Activated gamma-delta T cell treated with anti-CD3 and anti-CD28 coated beads, Interleukin-2, amount 50 U/mL, for 16 hours (primary cell): ENCODE measurements at places on chromosomes 3 and 15.
A peak's percentile ranks its signal among the peaks of the same experiment; 100 is the strongest.

- DNase-seq, result no peak
Observed at GRCh38 chr3:112373924-112374323, 41.0 kb downstream of the CD200 start.

DNA sequence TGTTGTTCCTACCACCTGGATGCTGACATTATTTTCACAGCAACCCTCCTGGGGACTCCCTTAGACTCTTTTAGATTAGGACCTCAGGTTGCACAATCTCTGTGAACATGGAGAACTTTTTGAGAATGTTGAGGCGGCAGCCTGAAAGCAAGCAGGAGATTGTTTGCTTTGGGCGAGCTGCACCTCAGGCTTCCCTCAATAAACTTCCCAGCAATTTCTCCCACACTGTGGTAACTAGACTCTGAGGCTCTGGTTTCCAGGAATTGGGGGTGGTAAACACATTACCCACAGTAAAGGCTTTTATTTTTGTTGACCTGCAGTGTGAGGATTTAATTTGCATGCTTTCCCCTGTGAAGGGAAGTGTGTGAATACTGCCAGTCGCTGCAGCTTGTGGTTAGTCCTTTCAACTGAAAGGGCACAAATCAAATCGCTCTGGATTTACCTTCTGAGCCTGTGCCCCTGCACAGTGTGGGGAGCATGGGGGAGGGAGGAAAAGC is 35.2 kb upstream of the SIAH2 start:
- no peak for DNase-seq

DNA sequence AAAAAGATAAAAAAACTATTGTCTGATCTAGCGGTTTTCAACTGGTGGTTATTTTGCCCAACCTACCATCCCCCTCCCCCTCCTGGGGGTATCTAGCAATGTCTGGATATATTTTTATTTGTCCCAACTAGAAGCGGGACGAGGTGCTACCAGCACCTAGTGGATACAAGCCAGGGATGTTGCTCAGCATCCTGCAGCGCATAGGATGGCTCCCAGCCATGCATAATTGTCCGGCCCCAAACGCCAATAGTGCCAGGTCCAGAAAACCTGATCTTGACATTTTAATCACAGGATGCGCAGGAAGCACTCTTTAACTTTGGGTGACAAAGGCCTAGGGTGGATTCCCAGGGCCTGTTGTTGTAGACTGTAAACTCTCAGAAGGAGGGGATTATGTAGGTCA is 17.0 kb upstream of the ARL8B start:
- DNase-seq, result no peak

DNA sequence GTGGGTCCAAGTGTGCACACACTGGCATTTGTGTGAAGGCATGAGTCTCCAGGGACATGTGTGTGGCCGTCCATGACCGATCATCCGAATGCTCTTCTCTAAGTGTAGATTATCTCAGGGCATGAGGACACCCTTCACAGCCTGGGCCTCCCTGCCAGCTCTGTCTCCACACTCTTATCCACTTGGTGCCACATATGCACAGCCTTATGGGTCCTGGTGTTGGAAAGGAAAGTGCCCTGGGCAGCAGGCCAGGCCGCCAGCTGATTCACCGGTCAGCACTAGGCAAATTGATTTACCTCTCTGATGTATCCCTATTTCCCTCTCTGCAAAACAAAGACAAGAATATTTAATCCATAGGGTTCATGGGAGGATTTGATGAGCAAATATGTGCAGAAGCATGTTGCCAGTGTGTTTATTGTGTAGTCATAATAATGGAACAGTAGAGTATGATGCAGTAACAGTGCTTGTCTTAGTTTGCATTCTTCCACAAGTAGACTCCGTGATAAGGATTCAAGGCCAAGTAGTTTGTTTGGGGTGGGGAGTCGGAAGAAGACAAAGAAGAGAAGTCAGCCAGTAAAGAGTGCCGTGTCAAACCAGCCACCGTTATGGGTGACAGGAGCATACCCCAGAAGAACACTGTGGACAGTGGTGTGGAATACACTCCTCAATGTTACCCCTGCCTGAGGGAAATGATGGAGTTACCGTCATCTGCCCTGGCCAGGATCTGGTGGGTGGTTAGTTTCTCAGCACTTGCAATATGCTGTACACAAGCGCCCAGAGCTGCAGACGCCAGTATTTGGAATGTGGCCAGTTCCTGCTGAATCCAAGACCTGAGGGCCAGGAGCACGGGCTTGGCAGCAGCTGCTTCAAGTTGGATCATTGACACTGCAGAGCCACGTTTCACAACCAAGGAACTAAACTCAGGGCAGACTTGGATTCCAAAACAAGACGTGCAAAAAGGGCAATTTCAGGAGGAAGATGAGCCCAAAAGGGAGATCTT is 85.1 kb downstream of the MTHFS start:
- DNase-seq, result no peak

DNA sequence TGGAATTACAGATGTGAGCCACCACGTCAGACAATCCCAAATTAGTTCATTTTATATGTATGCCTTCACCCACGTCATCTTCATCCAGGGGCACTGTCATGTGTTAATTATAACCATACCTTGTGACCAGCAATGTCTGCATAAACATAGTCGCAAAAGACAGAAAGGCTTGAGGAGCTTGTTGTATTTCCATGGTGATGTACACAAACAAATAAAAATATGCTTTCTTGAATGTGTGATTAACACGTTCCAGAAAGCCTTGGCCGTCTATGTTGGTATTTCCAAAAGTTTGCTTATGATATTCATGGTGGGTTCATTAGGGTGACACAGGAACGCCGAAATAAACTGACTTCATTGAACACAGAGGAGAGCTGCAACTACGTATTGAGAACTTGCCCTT is 524.7 kb upstream of the ZNF717 start:
- no peak for DNase-seq

GRCh38 chr3:130975251-130975650 is 51.4 kb downstream of the ASTE1 start:
- no peak for DNase-seq

DNA sequence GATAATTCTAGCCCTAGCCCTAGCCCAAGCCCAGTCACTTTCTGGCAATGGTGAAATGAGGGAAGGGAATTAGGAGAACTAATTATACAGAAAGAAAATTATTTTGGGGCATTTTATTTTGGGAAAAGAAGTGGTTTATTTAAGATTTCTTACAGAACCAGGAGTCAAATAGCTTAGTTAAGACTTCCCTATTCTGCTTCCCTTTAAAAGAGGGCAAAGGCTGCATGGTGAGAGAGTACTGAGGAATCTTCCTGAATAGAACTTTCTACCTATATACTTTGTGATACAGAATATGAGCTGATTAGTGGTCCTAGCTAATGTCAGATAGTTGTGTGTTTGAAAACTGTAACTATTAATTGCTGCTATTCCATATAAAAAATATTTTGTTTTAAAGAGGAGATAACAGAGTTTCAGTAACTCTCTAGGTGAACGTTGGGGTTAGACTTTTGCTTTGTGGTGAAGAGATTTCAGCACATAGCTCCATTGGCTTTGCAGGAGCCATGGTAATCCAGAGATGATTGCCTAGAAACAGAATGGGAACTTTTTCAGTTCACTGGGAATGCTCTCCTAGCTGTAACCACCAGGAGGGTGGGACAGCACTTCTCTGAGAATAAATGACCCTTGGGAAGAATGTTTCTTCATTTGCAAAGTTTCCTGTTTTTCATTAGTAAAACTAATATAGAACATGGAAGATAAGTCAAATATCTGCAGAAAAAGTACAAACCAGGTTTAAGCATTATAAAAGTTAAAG is 5.3 kb upstream of the GCSAM start:
- DNase-seq, result no peak

DNA sequence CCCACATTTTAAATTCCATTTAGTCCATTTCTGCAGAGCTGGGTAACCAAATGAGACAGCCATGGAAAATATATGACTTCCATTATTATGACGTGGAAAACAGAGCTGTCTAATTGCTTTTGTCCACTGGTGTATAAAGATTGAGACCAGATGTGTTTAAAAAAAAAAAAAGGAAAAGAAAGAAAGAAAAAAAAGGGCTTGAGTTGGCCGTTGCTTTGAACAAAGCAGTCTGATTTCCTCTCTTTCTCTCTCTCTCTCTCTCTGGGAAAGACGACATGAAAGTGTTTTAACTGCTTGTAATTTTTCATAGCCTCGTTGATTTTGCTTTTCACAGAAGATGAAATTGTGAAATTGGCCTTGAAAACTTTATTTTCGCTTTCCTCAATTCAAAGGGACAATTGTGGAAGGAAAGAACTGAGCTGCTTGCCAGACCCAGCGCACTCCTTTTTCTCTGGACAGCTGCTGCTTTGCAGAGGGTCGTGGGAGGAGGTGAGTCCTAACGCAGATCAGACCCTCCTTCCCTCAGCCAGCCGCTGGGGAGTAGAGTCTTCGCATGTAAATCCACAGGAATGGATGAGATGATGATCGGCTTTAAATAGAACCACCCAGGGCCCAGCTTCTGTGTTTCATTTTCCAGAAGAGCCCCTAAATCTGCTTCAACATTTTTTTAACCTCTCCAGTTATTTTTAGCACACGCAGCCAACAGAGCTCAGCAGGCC is 42.8 kb upstream of the UBE2E1 start:
- no peak for DNase-seq

DNA sequence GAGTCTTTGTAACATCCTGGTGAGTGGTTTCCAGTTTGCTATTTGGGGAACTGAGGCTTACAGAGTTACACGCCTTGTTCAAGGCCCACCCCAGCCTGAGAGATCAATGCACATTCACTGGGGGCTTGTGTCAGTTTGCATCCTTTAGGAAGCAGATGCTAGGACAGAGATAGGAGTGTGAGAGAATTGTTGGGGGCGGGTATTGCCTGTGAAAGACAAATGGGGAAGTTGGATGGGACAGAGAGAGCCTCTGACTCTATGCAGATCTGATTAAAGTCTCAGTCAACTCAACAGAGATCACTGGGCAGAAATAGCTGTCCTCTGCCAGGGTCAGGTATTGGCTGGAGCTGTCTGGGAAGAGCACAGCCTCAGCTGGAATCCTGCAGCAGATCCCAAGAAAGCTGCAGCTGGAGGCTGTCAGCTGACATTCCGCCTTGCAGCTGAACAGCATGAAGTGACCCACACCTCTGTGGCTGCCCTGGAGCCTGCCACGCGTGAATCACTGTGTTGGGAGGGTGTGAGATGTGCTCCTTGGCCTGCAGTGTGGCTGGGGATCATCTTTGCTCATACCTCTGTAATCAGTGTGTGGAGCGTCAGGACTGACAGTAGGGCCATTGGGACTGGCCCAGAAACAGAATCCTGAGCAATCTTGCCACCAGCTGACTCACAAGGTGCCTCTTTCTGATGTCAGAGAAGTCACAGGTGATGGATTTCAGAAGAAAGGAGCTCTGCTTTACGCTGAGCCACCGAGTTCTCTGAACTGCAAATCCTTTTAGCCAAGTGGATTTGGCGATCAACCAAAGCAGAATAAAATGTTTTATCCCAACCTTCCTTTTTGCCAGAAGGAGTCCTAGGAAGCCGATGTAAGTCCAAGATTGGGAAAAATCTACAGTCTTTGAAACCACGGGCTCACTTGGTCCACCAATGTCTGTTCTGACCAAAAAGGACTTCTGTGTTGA is 284.1 kb upstream of the LRRFIP2 start:
- no peak for DNase-seq

DNA sequence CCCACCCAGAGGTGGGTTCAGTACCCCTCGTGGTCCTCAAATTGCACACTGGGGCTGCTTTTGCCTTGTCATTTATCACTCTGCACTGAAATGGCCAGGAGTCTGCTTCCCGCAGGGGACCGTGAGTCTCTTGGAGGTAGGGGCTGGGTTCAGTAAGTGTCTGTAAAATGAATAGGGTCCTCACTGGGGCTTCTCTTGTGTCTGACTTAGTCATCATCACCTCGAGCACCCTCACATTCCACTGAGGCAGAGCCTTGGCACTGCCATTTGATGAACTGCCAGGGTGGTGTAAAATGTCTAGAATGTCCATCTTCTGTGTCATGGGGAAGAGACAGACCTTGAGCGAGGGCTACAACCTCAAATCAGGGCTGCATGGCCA is 61.0 kb upstream of the RYK start:
- DNase-seq, result no peak

DNA sequence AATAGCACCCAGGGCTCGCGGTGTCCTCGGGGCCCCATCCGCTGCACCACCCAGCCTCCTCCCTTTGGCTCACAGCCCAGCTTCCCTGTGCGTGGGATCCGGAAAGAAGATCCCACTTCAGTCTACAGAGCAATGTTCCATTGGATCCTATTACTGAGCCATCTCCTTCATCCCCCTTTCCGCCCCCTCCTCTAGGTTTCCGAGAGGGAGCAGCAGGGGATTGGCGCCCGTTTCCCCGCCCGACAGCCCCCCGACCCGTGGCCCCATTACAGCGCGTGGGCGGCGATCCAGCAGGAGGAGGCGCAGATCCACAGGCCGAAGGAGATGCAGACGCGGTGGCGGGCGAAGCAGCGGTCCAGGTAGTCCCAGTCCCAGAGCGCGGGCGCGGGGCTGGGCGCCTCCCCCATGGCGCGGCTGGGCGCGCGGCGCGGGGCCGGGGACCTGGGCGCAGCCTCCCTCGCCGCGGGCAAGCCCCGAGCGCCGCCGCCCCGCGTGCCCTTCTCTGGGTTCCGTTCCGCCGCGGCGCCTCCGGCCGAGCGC is 340 bp downstream of the TMEM44 start:
- DNase-seq, result no peak

GRCh38 chr3:14416453-14416852 is 14.0 kb downstream of the SLC6A6 start:
- no peak for DNase-seq

DNA sequence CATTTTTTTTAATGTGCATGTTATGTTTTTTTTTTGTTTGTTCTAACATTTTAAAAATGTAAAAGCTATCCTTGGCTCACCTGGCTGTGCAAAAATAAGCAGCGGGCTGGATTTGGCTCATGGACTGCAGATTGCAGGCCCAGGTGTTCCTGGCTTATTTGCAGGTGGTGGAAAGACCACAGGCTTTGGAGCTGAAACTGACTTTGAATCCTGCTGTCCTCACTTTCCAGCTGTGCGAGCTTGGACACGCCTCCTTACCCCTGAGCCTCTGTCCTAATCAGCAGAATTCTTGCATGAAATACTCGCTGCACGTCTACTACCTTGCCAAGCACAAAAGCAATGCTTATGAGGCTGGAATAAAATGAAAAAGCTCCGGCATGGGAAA is 188.7 kb upstream of the TPM1 start:
- no peak for DNase-seq

- DNase-seq, result no peak
Observed at GRCh38 chr15:59373215-59373614, 544 bp upstream of the MYO1E start.

- DNase-seq, result no peak
Observed at GRCh38 chr3:23448998-23449537, 245.9 kb downstream of the UBE2E2 start.

DNA sequence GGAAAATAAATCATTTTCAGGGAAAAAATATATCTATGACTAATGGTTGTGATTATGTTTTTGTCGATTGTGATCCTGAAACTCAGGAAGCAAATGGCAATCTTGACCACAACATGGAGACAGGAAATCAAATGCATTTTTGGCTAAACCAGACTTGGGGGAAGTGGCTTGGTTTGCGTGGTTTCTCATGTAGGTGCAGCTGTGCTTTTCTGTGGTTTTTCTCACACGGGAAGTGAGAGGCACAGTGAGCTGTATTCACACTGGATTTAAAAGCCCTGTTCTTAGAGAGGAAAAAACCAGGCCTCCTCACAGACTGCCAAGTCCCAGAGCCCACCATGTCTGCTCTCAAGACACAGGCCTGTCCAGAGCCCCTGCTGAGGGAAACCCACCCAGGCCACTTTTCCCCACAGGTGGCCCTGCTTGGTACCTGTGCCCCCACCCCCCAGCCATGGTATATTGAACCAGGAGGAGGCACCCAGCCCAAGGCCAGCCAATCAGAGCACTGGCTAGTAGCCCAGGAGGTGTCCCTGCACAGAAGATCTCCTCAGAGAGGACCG is 46.1 kb downstream of the BTD start:
- DNase-seq, result peak; percentile 37
